ENCODE measurements at places on chromosomes 3 and 15.

GRCh38 chr3:12590096-12590495 lies 33.2 kb downstream of the MKRN2 start:
- DNase-seq, result no peak

- no peak for DNase-seq
Observed at GRCh38 chr3:49841806-49842205, 14.6 kb downstream of the TRAIP start.

- DNase-seq, result no peak
Observed at GRCh38 chr15:49888734-49889133, 230.3 kb downstream of the ATP8B4 start.

- no peak for DNase-seq
Observed at GRCh38 chr15:89877083-89877425, 16.7 kb downstream of the AP3S2 start.

DNA sequence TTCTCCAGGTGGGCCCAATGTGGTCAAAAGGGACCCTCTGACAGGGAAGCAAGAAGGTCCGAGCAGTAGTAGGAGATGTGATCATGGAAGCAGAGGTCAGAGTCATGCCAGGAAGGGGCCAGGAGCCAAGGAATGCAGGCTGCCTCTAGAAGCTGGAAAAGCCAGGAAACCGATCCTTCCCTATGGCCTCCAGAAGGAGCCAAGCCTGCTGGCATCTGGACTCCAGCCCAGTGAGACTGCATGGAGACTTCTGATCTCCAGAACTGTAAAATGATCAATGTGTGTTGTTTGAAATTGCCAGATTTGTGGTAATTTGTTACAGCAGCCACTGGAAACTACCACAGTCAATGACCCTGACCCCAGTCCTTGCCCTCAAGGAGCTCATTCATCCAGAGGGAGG lies 56.8 kb upstream of the SPATA12 start:
- no peak for DNase-seq

DNA sequence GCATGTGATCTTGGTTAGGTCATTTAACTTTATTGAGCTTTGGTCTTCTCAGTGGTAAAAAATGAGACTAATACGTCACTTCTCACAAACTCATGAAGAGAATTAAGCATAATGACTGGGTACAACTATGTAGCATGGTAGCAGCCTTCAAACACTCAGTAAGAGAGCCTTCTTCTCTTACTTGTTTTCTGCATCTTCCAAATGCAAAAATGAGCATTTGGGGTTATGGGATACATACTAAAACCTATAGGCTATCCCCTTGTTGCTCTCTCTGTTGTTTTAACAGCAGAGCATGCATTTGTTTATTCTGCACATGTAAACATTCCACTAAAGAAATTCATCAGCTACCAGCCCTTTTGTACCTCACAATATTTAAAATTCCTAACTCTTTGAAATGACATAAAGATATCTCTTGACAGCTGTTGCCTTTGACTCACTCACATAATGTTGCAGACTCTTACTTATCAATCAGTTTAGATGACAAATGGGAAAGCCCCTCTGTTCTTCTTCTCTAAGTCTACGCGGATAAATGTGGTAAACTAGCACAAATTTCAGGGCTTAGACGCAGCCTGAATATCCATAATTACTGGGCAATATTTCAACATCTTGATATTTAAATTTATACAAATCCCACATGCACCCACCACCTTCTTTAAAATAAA lies 327.3 kb upstream of the SATB1 start:
- no peak for DNase-seq

DNA sequence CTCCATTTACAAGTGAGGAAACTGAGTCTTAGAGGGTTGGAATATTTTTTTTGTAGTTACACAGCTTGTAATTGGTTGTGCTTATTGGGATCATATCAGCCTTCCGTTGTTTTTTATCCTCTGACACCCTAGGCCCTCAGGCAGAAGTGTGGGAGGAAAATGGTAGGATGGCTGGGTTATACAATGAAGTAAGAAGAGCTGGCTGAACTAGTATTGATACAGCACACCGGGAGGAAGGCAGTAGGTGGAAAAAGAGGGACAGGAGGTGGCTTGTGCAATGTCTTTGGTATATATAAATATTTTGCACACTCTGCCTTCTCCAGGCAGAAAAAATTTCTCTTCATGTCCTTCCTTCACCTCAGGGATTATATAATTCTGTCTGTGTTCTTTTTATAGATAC lies 214.3 kb upstream of the SGO1 start:
- no peak for DNase-seq

DNA sequence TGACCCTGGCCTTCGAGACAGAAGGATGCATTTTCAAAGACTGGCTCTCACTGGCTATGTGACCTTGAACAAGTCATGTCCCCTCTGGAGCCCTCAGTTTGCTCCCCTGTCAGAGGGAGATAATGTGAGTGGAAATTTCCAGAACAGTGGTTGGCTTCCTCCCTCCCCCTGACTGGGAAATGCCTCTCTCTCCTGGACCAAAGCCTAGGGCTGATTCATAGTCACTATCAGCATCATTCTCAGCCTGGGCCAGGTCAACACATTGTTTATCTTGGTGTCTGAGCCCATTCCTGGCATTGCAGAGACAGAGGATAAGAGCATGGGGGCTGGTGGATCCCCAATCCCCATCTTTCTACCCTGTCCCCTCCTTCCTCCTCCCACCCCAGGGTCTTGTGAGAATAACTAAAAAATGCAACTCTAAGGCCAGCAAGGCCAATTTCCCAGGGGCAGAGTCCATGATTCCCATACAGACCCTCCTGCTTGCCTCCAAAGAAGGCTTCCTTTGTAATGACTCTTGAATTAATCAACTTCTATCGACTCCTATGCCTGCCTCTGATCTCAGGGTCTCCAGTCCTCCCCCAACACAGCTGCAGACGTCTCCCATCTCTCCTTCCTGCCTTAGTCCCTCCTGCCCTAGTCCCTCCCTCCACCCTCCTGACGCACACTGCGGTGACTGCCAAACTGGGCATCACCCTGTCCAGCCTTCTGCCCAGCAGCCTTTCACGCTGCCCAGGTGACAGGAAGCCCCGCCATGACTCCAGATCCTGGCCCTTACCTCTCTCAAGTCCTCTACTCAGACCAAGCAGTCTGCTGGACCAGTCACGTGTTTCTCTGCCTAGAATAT lies 35.4 kb upstream of the CORO2B start:
- DNase-seq, result no peak

GRCh38 chr3:129503471-129504291 lies 24.8 kb upstream of the RHO start:
- no peak for DNase-seq

DNA sequence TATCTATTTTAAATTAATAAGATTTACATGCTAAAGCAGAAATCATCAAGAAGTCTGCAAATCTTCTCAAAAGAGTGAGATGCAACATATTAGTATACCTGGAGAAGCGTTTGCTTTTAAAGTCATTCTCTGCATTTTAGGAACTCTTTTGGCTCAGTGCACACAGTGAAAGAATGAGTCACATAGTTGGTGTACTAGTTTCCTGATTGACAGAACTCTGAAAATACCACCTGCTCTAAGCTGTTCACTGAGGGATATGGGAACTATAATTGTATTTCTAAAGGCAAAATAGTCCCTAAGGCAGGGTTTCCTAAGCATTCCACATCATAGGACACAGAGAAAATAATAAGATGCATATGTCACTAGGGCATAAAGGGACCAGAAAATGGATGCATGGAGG lies 838.5 kb downstream of the DIPK2A start:
- no peak for DNase-seq
